ENCODE measurements at places on chromosomes 16 and 17.

- peak; percentile 49 for DNase-seq
Observed at GRCh38 chr16:79768276-79768970, 167.9 kb upstream of the MAF start.

DNA sequence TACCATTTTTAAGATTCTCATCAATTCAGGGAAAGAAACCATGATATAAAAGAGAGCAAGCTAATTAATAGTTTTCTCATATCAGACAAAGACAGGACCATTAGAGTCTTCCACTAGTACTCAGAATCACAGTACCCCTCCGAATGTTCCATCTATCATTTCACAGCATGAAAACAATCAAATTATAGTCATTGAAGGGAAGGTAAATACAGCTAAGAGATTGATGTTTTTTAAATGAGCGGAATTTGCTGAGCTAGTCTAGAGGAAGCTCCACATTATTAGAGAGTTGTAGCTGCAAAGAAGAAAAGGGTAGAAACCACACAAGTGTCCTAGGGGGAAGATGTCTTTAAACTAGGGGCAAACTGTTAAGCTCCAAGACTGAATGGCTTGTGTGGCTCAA lies 808.9 kb downstream of the CDH11 start:
- DNase-seq = no peak

GRCh38 chr16:22318690-22319358 lies 21.6 kb downstream of the POLR3E start:
- DNase-seq = no peak

DNA sequence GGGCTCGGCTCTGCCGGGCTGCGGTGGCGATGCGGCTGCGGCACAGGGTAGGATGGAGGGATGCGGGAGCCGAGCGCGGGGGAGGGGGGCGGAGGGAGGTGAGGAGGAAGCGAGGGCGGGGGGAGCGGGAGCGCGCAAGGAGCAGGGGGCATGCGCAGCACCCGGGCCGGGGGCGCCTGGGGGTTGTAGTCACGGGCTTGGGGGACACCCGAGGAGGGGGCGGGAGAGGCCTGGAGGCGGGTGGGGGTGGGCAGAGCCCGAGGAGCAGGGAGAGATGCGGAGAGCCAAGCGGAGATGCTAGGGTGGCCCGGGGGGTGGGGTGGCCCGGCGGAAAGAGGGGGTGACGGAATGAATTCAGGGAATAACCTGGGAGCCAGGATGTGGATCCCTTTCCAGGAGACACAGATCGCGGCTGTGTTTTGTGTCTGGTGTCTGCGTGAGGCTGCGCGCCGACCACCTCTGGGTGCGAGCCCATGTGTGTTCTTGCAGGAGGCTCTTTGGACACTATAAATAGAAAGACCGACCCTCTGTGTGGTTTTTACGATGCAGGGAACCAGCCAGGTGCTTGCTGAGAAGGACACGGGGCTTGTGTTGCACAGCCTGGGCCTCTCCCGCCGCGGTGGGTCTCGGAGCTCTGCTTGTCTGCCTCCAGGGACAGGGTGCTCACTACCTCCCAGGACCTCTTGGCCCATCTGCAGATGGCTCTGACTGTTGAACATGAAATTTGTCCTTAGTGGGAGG lies at the start of gene STX1B:
Gene STX1B, minus strand, starts transcription at position 54 of the 741 bp plus-strand sequence. CDS start 242 bp downstream, outside the sequence.
- DNase-seq = peak; percentile 97

DNA sequence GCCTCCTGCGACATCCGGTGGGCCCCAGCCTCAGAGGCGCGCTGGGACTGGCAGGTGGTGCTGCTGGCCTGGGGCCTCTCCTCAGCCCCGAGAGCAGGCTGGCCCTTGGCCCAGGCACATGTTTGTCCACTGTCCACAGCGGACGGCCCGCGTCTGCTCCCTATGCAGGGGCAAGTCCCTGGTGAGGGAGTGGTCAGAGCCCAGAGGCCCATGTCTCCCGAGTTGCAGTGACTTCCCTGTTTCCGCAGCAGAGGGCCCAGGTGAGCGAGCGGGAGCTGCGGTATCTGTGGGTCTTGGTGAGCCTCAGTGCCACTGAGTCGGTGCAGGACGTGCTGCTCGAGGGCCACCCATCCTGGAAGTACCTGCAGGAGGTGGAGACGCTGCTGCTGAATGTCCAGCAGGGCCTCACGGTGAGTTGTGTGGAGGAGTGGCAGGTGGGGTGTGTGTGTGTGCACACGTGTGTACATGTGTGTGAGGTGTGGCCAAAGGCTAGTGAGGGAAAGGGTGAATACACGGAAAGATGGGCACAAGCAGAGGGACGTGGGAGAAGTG lies 10.4 kb downstream of the IL34 start:
- DNase-seq = no peak

DNA sequence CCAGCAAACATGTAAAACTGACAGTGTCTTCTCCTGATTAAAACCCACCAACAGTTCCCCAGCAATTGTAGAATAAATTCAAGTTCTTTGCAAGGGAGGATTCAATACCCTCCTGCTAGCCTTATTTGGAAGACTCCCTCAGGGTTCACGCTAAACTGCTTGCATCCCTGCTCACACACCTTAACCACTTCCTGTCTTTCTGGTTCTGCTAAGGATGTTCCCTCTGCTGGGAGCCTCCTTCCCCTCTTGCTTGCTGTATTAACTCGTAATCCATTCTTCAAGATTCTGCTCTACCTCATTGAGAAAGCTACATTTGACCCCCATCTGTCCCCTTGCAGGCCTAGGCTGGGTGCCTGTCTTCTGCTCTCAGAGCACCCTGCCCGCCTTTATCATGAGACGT lies 2.3 kb upstream of the SHISA6 start:
- DNase-seq = no peak
